ENCODE measurements at places on chromosomes 2 and 18.

DNA sequence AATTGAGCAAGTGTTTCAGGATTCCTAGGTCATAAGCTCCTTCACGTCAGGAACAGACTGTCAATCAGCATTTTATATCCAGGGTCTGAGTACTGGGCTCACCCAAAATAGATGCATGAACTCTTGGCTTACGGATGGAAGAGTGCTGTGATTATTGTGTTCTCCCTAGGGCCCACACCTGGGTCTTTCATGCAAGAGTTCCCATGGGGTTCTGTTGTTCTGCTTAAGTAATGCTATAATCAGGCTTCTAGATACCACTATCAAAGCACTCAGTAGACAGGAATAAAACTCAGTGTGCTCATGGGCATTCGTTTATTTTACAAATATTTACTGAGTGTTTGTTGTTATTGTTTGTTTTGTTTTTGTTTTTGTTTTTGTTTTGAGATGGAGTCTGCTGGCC, 46.4 kb upstream of the PMAIP1 start:
- no peak for DNase-seq

DNA sequence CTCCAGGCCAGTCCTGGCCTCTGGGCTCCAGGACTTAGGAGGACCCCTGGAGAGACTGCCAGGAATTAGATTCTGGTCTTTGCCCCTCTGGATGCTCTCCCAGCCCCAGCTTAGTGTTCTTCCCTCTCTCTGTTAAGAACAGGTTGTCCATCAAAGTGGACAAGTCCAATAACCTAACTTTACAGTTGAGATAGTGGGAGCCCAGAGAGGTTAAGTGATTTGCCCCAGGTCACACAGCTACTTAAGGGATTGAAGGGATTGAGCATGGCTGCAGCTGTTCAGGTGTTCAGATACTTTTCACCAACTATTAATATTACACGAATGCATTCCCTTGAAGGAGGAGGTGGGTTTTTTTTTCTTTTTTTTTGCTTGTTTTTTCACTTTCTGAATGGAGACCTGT, 57.6 kb downstream of the EDAR start:
- no peak for DNase-seq

DNA sequence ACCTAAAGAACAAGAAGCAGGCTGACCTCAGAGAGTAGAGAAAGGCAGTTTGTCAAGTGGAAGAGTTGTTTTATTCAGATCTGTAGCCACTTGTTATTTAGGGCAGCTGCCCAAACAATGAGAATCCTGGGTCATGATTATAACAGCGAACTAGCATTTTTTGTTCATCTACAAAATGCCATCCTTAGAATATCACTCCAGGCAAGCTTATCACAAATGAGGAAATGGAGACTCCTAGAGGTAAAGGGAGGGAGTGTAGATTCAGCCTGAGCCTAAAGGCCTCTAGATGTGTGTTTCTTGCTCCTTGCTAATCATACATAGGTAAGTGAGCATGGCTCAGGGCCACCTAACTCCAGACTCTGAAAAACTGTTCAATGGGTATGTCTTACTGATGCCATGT, 126.1 kb downstream of the HNMT start:
- no peak for DNase-seq

DNA sequence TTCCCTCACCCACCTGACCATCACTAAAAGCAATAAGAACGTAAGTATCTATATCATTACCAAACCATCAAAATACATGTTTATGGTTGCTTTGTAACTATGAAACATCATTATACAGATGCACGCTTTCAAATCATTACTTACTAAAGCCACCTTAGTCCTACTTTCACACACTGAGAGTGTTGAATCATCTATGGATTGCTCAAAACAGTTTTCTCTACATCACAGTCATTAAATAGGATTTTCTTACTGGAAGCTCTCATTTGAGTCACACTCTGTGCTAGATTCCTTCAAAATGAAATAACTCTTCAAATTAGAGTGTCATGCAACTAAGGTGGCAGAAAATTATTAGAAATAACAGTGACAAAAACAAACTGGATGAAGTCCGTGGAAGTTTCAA, 878.4 kb downstream of the CPS1 start:
- DNase-seq = no peak

- DNase-seq = no peak
Measured at GRCh38 chr2:10831400-10831985, 18.9 kb upstream of the PDIA6 start.

DNA sequence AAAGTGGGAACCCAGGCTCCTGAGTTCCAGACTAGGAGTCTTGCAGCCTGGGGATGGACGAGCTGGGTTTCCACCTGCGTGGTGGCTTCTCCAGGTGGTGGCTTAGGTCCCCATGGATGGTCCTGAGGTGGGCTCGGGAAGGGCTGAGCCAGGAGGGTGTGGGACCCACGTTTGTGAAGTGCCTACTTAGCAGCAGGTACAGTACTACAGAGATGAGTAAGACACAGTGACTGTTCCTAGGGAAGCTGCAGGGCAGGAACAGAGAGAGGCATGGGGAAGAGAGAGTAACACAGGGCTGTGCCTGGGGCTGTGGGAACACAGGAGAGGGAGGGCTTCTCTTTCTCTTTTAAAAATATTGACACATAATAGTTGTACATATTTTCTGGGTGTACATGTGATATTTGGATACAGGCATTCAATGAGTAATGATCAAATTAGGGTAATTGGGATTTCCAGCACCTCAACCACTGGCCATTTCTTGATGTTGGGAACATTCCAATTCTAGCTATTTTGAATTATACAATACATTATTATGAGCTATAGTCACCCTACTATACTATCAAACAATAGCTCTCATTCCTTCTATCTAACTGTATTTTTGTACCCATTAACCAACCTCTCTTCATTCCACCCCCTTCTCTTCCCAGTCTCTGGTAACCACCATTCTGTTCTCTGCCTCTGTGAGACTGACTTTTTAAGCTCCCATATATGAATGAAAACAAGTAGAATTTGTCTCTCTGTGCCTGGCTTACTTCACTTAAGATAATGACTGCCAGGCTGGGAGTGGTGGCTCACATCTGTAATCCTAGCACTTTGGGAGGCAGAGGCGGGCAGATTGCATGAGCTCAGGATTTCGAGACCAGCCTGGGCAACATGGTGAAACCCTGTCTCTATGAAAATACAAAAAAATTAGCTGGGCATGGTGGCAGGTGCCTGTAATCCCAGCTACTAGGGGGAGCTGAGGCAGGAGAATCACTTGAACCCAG, 15.0 kb downstream of the TOGARAM2 start:
- DNase-seq = no peak

DNA sequence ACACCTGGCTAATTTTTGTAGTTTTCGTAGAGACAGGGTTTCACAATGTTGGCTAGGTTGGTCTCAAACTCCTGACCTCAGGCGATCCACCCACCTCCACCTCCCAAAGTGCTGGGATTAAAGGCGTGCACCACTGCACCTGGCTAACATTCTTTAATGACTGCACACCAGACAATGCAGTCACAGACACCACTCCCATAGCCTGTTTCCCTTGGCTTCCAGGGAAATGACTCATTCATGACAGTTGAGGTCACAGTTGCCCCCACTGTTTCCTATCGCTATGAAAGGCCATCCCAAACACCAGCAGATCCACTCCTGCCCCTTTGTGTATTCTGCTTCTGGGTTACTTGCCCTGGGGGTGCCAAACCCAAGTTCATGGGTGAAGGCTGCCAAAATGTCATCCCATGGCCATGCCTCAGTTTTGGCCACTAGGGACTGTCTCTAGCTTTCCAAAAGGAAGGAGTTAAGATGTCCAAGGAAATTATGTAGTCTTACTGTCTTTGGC, 8.7 kb downstream of the CHMP1B start:
- DNase-seq = no peak

- no peak for DNase-seq
Measured at GRCh38 chr18:9637036-9637767, 22.8 kb upstream of the PPP4R1 start.

DNA sequence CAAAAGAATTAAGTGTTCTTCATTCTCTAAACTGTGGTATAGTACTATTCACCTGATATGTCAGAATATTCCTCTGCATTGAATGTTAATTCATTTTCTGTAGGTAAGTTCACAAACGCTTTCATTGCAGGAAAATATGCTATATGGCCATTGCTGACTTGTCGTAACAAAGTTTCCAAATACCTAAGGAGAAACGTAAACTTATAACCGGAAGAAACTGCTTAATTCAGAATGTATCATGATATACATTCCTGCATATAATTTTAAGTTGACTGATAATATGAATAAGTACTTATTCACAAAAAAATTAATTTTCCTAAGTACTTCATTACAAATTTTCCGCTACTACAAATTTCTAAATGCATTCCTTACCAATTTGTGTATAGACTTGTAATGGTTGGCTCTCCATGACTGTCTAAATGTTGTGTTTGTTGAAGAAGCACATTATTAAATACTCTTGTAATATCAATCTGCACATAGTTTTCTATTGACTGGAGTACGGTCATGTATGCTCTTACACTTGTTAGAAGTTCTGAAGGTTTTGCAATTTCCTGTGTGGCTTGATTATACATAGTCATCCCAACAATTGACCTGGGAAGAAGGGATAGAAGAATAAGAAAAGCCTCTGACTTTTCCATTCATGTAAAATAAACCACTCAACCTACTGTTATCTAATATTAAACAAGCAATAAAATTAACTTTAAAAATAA, 85.4 kb downstream of the NCKAP1 start:
- DNase-seq = no peak

GRCh38 chr2:229798446-229799155, 84.2 kb upstream of the DNER start:
- DNase-seq = no peak
